ENCODE measurements at places on chromosomes 12 and 14.

- no peak overlapping the region for H3K27ac ChIP-seq
- H3K27me3 ChIP-seq: no peaks in the 10 kb centered on the region
- H3K4me3 ChIP-seq: no peak overlapping the region
- no peaks in the 10 kb centered on the region for H3K4me1 ChIP-seq
- no peaks in the 10 kb centered on the region for H3K36me3 ChIP-seq
Observed at GRCh38 chr12:102314821-102315220, 117.2 kb upstream of the PMCH start.

DNA sequence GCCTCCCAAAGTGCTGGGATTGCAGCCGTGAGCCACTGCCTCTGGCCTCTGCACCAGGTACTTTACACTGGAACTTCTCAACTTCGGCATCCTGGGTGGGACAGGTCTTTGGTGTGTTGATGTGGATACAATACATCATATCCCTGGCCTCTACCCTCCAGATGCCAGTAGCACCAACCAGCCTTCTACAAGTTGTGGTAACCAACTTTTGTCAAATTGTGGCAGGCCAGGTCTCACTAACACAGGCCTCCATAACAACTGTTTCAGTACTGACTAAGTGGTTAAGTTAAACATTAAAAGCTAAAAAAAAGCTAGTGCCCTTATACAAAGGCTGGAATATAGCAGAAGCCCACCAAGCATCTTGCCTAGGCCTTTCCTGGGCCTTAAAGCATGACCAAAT is 232.9 kb downstream of the PCNX1 start:
- DNase-seq: no peak
- H3K4me3 ChIP-seq: no peak overlapping the region
- H3K4me1 ChIP-seq: peaks cover 4% of the 10 kb centered on the region
- no peaks in the 10 kb centered on the region for H3K27me3 ChIP-seq
- H3K27ac ChIP-seq: no peak overlapping the region

DNA sequence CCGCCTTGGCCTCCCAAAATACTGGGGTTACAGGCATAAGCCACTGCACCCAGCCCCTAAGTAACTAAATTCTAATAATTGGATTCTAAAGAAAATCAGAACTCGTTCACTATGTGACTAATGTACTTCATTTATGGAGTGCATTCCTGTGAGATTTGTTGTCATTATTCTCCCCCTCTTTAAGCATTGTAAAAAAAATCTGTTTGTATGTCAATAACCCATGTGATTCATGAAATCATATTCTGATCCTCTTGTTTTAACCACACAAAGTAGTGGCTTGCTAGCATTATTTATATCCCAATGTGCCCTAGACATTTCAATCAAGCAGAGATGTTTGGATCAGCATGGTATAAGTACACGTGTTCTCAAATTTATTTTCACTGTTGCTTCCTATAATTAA is 78.2 kb upstream of the OSBPL8 start:
- no peaks in the 10 kb centered on the region for H3K36me3 ChIP-seq
- H3K4me3 ChIP-seq: no peak overlapping the region
- H3K4me1 ChIP-seq: no peaks in the 10 kb centered on the region
- DNase-seq: no peak
- H3K27me3 ChIP-seq: no peaks in the 10 kb centered on the region

- H3K4me1 ChIP-seq: peaks cover 3% of the 10 kb centered on the region
- no peak overlapping the region for H3K4me3 ChIP-seq
- no peaks in the 10 kb centered on the region for H3K36me3 ChIP-seq
- H3K27ac ChIP-seq: no peak overlapping the region
- DNase-seq: no peak
- peaks cover 4% of the 10 kb centered on the region for H3K27me3 ChIP-seq
Observed at GRCh38 chr12:132322206-132323132, 6.9 kb downstream of the GALNT9 start.

DNA sequence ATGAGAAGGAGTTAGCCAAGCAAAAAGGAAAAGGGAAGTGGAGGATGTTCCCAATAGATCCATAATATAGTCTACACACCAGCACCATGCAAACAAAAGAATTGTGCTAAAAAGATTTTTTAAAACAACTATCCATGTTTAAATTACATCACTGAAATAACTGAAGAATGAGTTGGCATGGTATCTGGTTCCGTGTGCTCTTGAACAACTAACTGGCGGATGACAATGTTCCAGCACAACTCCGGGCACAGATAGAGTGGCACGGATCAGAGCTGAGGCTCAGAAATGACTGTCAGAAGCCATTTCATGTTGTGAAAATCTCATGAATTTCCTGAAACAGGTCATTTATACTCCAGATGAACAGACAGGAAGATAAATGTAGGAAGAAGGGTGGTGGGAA is 153.1 kb downstream of the HMGA2 start:
- no peak overlapping the region for H3K4me3 ChIP-seq
- no peak overlapping the region for H3K27ac ChIP-seq
- DNase-seq: no peak

DNA sequence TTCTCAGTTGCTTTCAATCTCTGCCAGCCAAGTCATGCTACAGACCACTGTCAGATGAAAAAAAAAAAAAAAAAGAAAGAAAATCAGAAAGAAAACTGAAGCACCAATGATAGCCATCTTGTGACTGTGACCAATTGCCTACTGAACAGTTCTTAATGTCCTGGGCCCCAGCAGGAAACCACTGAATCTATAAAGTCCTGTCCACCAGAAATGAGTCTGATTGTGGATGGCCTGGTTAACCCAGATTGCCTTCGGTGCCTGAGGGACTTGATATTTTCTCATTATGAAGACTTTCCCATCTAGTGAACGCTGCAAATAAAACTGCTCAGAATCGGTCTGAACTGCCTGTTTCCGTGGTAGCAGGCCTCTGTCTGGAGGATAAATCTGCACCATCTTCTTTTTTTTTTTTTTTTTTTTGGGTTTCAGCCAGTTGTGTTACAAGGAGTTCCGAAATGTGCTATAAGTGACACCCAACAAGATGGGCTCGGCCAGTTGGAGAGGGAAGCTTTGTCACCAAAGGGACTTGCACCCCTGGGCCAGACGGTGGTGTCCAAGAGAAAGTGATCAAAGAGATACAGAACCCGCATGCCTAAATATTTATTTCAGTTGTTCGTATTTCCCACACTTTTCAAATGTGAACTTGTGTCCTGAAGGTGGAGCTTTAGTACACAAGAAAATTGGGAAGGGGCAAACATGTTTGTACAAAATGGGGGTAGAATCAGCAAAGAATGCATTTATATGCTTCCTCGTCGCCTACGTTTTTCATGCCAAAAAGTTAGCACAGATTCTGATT is 3.0 kb upstream of the PLXNC1 start:
- H3K27ac ChIP-seq: no peak overlapping the region
- no peak for DNase-seq
- no peaks in the 10 kb centered on the region for H3K36me3 ChIP-seq

- H3K27ac ChIP-seq: no peak overlapping the region
- H3K4me1 ChIP-seq: peaks cover 27% of the 10 kb centered on the region
- no peak overlapping the region for H3K4me3 ChIP-seq
- H3K27me3 ChIP-seq: no peaks in the 10 kb centered on the region
Observed at GRCh38 chr14:64702493-64703394, 1.5 kb upstream of the PLEKHG3 start.

- no peaks in the 10 kb centered on the region for H3K4me1 ChIP-seq
- no peaks in the 10 kb centered on the region for H3K27me3 ChIP-seq
- no peak overlapping the region for H3K4me3 ChIP-seq
Observed at GRCh38 chr12:1716215-1716862, 25.5 kb downstream of the ADIPOR2 start.

- H3K27ac ChIP-seq: no peak overlapping the region
- H3K4me1 ChIP-seq: no peaks in the 10 kb centered on the region
- no peak overlapping the region for H3K4me3 ChIP-seq
- no peak for DNase-seq
Observed at GRCh38 chr12:117225179-117225578, 34.9 kb upstream of the FBXO21 start.

DNA sequence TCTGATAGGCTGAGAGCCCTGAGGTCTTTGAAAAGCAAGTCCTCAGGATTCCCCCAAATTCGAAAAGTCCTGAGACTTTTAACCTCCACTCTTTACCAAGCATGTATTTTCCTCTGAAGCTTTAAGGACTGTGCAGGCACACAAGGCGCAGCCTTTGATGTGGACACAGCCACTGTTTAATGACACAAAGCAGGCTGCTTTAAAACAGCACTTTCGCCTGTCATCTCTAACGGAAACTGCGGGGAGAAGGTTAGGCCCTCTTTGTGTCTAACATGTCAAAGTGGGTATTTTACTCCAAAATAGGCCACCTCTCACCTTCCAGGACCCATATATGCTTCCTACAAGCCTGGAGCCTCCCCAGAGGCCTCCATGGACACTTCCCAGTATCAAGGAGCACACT is 159.2 kb downstream of the GCH1 start:
- H3K27ac ChIP-seq: no peak overlapping the region
- H3K4me1 ChIP-seq: no peaks in the 10 kb centered on the region
- H3K27me3 ChIP-seq: no peaks in the 10 kb centered on the region
- DNase-seq: no peak

DNA sequence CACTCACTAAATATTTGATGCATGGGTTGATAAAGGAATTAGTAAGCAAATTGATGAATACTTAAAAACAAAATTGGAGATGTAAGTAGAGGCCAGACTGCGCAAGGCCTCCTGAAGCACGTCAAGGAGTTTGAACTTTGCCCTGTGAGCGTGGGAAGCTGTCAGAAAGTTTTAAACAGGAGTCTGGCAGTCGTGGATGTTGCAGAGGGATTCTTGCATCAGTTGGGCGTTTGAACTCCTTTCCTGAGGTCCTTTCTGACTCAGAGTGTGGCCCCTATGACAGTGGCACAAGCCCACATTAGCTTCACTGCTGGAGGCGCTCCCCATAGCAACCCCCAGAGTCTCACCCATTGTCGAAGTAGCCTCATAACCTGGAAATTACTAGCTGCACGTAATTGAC is 17.9 kb upstream of the IL22 start:
- no peaks in the 10 kb centered on the region for H3K4me1 ChIP-seq
- H3K27ac ChIP-seq: no peak overlapping the region
- DNase-seq: no peak
- H3K36me3 ChIP-seq: no peaks in the 10 kb centered on the region
- H3K4me3 ChIP-seq: no peak overlapping the region
- no peaks in the 10 kb centered on the region for H3K27me3 ChIP-seq

- no peaks in the 10 kb centered on the region for H3K27me3 ChIP-seq
- H3K27ac ChIP-seq: no peak overlapping the region
- no peak overlapping the region for H3K4me3 ChIP-seq
- no peaks in the 10 kb centered on the region for H3K36me3 ChIP-seq
Observed at GRCh38 chr14:53786045-53786444, 170.6 kb downstream of the BMP4 start.

DNA sequence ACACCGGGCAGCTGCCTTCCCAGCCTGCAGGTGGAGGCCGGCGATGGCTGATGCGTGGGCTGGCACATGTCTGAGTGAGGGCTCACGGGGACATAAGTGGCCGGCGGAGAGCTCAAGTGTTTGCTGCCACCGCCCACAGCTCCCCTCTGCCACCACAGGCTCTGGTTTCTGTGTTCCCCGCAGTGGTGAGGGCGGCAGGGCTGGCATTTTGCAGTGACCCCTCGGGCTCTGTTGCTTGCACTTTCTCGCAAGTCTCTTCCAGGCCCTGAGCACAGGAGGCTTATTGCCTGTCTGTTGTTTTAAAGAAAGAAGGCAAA is 271.0 kb upstream of the RTL1 start:
- no peak overlapping the region for H3K27ac ChIP-seq
- no peaks in the 10 kb centered on the region for H3K27me3 ChIP-seq
- no peak for DNase-seq
- no peaks in the 10 kb centered on the region for H3K4me1 ChIP-seq
- H3K36me3 ChIP-seq: no peaks in the 10 kb centered on the region

DNA sequence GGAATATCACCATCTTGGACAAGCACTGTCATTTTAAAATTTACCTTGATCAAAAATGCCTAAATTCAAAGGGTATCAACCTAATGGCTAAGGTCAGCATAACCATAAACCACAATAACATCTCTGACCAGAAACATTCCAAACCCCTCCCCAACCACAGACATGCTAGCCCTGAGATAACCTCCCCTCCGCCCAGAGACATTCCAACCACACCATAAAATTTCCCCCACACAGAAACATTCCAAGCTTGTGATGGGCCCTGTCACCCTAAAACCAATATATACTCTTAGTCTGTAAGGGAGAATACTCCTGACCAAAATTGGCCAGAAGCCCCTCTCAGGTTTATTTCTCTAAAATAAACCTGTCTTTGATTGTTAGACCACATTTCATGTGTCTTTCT is 17.7 kb downstream of the EPYC start:
- no peaks in the 10 kb centered on the region for H3K4me1 ChIP-seq
- no peak for DNase-seq
- no peak overlapping the region for H3K4me3 ChIP-seq

DNA sequence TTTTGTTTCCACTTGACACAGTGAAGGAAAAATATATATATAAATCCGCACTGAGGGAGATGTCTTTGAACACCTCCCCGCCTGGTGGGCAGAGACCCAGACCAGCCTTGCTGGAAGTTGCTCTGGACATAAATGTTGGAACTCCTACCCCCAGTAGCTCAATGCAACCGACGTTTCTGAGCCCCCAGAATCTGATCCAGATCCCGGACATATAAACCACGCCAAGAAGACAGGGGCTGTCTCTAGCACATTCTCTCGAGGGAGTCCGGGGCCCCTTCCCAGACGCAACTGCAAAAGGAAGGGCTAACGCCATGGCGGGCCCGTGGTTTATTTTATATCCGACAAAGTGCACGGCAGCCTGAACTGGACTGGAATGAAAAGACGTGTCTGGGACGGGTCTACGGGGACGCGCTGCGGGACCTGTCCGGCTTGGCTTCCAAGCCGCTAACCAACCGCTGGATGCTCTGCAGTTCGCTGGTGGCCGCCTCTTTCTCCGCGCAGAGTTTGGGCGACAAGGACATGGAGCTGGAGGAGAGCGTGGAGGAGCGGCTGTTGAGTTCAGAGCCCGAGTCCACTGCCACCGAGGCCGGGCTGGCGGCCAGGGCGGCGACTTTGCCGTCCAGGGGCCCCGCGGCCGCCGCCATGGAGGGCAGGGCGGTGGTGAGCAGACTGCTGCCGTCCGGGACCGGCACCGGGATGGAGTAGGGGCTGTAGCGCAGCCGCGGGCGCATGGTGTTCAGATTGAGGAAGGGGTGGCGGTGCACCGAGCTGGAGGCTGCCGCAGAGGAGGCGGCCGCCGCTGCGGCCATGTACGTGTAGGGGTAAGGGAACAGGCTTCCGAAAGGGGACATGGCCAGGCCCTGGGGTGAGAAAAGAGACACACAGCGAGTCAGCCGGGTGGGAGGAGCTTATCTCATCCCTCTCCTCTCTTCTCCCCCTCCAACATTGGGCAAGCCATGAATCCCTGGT is 12.2 kb downstream of the TBX3 start:
- peak; percentile 81 for DNase-seq
- H3K4me3 ChIP-seq: no peak overlapping the region
- no peak overlapping the region for H3K27ac ChIP-seq

DNA sequence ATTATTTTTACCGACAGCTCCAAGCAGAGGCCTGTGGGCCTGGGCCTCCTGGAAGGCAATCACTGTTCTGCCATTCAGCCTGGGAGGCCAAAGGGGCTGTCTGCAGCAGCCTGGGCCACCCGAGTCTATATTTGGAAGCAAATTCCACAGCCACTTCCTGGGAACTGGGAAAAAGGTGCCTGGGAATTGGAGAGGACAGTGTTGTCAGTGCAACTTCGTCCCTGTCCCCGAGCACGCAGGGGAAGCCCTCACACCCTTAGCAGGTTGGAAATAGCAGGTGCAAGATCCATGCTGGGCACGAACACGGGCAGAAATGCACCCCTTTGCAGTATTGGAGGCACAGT is 9.6 kb upstream of the TBX5 start:
- peaks cover 60% of the 10 kb centered on the region for H3K27me3 ChIP-seq
- no peaks in the 10 kb centered on the region for H3K36me3 ChIP-seq
- no peak for DNase-seq
- no peaks in the 10 kb centered on the region for H3K4me1 ChIP-seq
